Stimulated activated CD8-positive, alpha-beta memory T cell treated with anti-CD3 and anti-CD28 coated beads, Interleukin-4, amount 100 ng/mL, for 1 hour (primary cell): ENCODE measurements at places on chromosomes 3 and 15.
A peak's percentile ranks its signal among the peaks of the same experiment; 100 is the strongest.

- no peak for DNase-seq
Measured at GRCh38 chr15:81859737-81860516, 185.9 kb downstream of the MEX3B start.

DNA sequence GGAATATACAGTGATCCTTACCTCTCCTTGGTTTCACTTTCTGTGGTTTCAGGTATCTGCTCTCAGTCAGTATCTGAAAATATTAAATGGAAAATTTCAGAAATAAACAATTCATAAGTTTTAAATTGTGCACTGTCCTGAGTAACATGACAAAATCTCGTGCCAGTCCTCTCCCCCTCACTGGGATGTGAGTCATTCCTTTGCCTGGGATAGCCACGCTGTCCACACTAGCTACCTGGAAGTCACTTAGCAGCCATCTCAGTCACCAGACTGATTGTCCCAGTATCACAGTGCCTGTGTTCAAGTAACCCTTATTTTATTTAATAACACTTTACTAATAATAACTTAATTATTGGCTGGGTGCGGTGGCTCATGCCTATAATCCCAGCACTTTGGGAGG is 15.3 kb upstream of the KLHL25 start:
- no peak for DNase-seq

DNA sequence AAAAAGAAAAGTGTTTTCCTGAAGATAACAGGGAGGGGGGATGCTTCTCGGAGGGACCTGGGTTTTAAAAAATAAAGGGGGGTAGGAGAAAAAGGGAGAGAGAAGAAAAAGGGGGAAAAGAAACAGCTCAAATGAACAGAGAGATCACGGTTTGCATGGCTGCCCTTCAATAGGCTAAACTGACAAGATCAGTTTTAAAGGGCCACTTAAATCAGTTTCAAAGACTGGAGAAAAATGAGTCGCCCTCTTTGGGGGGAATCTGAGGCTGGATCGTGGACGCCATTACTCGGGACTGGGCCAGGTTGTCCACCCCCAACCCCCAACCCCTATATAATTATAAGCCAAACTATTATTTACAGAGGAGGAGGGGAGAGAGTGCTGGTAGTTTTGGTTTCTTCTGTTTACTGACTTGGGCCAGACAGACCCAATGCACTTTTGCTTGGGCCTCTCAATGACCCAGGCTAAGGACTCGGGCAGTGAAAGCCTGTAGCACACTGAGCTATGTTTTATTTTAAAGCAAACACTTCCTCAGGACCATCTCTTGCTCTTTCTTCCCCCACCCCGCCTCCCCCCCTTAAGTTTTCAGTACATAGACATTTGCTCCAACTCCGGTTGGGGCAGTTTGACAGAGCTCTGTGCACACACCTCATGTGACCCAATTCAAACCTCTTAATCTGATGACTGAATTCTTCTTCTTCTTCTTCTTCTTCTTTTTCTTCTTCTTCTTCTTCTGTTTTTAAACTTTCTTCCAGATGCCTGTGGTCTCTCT is 6.3 kb downstream of the NR2F2 start:
- DNase-seq, result no peak

DNA sequence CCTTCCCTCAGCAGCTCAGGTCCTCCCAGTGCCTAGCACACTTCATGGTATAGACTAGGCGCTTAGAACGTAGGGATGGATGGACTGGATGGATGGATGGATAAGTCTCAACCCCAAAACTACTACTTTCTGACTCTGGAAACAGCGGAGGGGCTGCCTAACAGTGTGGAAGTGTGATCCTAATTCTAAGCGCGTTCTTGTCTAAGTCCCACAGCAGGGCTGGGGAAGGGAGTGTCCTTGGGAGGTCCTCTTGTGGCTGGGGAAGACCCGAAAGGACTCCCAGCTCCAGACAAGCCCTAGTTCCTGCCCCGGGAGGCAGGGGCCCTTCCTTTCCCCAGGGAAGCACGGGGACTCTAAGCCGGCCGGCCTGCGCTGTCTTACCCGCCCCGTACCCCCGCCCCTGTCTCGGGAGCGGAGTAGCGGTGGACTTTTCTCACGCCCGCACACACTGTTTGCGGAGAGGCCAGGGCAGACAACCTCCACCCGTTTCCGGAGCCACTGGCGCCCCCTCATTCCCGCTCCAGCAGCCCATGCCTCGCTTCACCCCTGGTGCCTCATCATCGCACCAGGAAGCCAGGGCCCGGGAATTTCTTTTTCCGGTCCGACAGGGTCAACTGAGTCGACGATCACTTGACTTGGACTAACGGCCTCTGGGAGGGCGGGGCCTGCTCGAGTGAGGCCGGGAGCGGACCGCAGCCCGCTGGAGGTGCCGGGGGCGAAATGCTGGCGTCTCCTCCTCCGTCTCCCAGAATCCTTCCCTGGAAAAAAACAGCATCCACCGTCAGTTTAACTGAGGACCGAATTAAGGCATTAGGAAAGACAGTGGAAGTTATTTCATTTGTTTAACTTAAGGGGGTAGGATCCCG is 133.3 kb downstream of the TBC1D2B start:
- peak; percentile 9 for DNase-seq

DNA sequence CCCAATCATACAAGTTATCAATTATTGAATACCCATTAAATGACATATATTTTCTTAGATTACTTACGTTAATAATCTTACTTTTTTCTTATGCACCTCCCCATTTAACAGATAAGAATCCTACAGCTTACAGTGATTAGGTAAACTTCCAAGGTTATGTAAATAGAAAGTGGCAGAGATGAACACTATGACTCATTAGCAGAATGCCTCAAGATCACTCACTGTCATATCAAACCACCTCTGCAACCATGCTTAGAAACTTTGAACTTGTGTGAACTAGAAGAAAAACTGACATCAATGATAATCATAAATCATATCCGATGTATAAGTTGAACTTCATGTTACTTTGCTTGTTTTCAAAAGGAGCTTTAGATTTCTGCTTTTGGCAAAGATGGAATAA is 911.6 kb upstream of the ARPP21 start:
- no peak for DNase-seq

DNA sequence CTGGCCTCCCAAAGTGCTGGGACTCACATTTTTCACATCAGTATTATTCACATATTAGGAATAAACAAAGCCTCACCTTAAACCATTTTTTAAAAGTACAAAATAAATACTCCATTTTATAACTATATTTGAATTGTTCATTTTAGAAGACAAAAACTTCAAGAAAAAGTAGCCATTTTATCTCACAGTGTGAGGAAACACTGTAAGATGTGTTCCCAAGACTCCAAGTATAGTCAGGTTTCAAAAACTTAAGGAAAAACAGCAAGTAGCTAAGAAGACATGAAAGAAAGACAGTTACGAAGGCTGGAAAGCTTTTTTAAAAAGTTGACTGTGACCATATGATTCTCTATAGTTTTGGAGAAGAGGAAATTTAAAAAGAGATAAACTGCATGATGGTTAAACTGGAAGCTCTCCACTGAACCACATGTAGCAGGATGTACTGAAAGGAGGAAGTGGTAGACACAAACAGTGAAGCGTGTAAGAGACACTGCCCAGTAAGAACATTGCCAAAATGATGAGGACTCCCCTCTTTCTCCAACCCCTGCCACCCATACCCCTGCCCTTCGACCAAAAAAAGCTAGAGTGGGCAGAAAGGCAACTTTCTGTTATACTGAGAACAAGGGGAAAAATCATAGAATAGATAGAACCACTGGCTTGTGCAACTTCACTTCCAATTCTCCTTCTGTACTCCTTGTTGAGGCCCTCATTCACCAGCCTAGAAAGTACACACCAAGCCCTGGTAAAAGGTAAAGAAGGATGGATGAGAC is 6.2 kb upstream of the TMF1 start:
- DNase-seq, result no peak
